SK-N-SH (cell line): ENCODE measurements at places on chromosomes 1 and 21.

GRCh38 chr1:66154394-66154793 lies 361.7 kb downstream of the PDE4B start:
- no peaks in the 10 kb centered on the region; the same call in 1 of the 2 replicates for H3K36me3 ChIP-seq
- H3K27ac ChIP-seq, result no peak overlapping the region
- no peak for DNase-seq
- no peaks in the 10 kb centered on the region for H3K27me3 ChIP-seq
- H3K4me3 ChIP-seq, result no peak overlapping the region
- no peaks in the 10 kb centered on the region for H3K4me1 ChIP-seq

DNA sequence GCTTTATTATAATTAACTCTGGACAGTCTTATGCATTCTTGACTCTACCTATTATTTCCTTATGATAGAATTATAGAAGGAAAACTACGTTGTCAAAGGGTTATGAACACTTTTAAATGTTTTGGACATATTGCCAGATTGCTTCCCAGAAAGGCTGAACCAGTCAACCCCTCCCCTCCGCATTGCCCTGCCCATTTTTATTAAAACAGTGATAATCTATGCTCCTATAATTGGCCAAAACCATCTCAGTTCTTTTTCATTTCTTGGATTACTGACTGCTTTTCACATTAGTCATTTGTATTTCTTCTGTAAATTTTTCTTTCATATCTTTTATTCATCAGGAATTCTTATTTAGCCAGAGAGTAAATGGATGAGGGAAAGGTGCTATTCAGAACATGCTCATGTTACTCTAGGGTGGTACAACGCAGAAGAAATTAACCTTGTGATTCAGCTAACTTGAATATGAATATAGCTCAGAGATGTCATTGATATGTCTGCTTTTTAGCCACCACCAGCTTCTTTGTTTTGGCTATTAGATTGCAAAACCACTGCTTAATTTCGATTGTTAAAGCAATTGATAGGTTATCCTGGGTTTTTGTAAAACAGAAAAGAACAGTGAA lies 32.1 kb downstream of the KDM1A start:
- no peak overlapping the region for H3K4me3 ChIP-seq
- peak overlapping the region; percentile 22 for H3K27ac ChIP-seq
- DNase-seq, result no peak
- H3K27me3 ChIP-seq, result no peaks in the 10 kb centered on the region
- H3K36me3 ChIP-seq, result peaks cover 40% of the 10 kb centered on the region

- H3K27ac ChIP-seq, result no peak overlapping the region
- H3K36me3 ChIP-seq, result no peaks in the 10 kb centered on the region
- H3K27me3 ChIP-seq, result no peaks in the 10 kb centered on the region
- no peaks in the 10 kb centered on the region for H3K4me1 ChIP-seq
Measured at GRCh38 chr1:194809665-194810064, 1623.3 kb upstream of the B3GALT2 start.

- H3K4me1 ChIP-seq, result no peaks in the 10 kb centered on the region
- H3K36me3 ChIP-seq, result no peaks in the 10 kb centered on the region
Measured at GRCh38 chr1:240555524-240555923, 56.4 kb downstream of the GREM2 start.

GRCh38 chr1:182617734-182618351 lies 13.7 kb upstream of the RGS16 start:
- H3K27ac ChIP-seq, result no peak overlapping the region
- H3K4me1 ChIP-seq, result peaks cover 18% of the 10 kb centered on the region
- no peak for DNase-seq
- no peaks in the 10 kb centered on the region for H3K36me3 ChIP-seq
- H3K4me3 ChIP-seq, result no peak overlapping the region
- no peaks in the 10 kb centered on the region for H3K27me3 ChIP-seq

GRCh38 chr1:231949277-231950091 lies 322.9 kb downstream of the DISC1 start:
- H3K4me3 ChIP-seq, result no peak overlapping the region
- H3K36me3 ChIP-seq, result no peaks in the 10 kb centered on the region
- no peak overlapping the region for H3K27ac ChIP-seq
- no peak for DNase-seq
- H3K27me3 ChIP-seq, result no peaks in the 10 kb centered on the region
- H3K4me1 ChIP-seq, result no peaks in the 10 kb centered on the region

GRCh38 chr1:43273708-43274107 lies 3.9 kb downstream of the TMEM125 start:
- H3K27me3 ChIP-seq, result peaks cover 11% of the 10 kb centered on the region; the same call in 1 of the 2 replicates
- H3K4me1 ChIP-seq, result no peaks in the 10 kb centered on the region
- H3K4me3 ChIP-seq, result no peak overlapping the region
- no peak overlapping the region for H3K27ac ChIP-seq
- no peaks in the 10 kb centered on the region for H3K36me3 ChIP-seq

GRCh38 chr1:5988596-5989285 lies 3.5 kb downstream of the NPHP4 start:
- no peak for DNase-seq
- peaks cover 18% of the 10 kb centered on the region; the same call in 1 of the 2 replicates for H3K4me1 ChIP-seq
- H3K27me3 ChIP-seq, result no peaks in the 10 kb centered on the region
- H3K36me3 ChIP-seq, result peaks cover under 1% of the 10 kb centered on the region
- H3K4me3 ChIP-seq, result no peak overlapping the region

DNA sequence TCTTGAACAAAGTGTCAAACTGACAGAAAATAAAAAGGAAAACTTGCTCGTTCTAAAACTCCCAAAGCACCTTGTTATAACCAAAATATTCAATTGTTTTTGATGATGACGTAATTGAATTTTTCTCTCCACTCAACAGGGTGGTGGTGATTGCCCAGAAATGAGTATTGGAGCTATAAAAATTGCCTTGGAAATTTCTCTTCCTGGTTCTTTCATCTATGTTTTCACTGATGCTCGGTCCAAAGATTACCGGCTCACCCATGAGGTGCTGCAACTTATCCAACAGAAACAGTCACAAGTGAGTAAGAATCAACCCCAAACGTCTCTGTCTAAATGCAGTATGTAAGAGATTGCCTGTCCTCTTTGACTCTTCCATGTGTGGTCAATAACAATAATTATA lies 130.1 kb downstream of the HMCN1 start:
- H3K4me3 ChIP-seq, result no peak overlapping the region
- H3K27me3 ChIP-seq, result no peaks in the 10 kb centered on the region
- peaks cover 24% of the 10 kb centered on the region; the same call in 1 of the 2 replicates for H3K4me1 ChIP-seq
- no peak for DNase-seq
